Left colon (tissue), 2 donors: ENCODE measurements at places on chromosomes 13 and 19.
A peak's percentile ranks its signal among the peaks of the same experiment; 100 is the strongest.

DNA sequence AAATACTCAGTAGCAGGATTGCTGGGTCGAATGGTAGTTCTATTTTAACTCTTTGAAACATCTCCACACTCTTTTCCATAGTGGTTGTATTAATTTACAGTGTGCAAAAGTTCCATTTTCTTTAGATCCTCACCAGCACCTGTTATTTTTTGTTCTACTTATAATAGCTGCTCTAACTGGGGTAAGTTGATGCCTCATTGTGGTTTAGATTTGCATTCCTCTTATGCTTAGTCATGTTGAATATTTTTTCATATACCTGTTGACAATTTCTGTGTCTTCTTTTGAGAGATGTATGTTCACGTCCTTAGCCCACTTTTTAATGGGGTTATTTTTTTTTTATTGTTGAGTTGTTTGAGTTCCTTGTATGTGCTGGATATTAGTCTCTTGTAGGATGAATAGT is 144.6 kb downstream of the NBEA start:
- no peak for DNase-seq

GRCh38 chr19:18353378-18354005 is 13.1 kb downstream of the PGPEP1 start:
- no peak for DNase-seq

DNA sequence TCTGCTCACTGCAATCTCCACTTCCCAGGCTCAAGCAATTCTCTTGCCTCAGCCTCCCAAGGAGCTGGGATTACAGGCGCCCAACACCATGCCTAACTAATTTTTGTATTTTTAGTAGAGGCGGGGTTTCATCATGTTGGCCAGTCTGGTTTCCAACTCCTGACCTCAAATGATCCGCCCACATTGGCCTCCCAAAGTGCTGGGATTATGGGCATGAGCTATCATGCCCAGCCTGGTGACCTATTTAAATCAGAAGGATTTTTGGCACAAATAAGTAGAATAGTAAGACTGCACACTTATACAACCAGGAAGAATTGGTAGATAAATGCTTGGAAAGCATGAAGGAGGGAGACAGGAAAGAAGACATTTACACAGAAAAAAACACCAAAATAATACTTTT is 53.4 kb upstream of the AKAP11 start:
- no peak for DNase-seq

GRCh38 chr19:9620842-9621155 is 233 bp downstream of the ZNF561 start:
- DNase-seq: no peak

- peak; percentile 28 for DNase-seq
Observed at GRCh38 chr19:1255186-1256161, 7.1 kb downstream of the MIDN start.

DNA sequence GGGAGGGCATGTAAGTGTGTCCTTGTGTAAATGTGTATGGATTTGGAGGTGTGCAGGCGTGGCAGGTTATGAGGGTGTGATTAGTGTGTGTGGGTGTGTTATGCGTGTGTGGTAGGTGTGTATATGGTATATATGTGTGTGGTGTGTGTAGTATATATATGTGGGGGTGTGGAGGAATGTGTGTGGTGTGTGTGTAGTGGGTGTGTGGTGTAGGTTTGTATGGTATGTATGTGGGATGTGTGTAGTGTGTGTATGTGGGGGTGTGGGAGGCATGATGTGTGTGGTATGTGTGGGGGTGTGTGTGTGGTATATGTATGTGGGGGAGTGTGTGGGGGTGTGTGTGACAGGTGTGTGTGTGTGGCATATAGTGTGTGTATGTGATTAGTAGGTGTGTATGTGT is 104.2 kb downstream of the SLC7A1 start:
- no peak for DNase-seq

DNA sequence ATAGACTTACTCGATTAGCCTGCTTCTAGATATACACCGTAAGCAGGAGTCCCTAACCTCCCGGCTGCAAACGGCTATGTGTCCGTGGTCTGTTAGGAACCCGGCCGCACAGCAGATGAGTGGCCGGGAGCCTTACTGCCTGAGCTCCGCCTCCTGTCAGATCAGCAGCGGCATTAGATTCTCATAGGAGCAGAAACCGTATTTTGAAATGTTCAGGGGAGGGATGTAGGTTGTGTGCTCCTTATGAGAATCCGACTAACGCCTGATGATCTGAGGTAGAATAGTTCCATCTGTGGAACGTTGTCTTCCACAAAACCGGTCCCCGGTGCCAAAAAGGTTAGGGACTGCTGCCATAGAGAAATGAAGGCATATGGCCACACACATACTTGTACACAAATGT is 1491.9 kb downstream of the SLITRK5 start:
- no peak for DNase-seq

GRCh38 chr13:42612021-42612765 is 38.2 kb downstream of the TNFSF11 start:
- no peak for DNase-seq

GRCh38 chr19:3771000-3771905 is 775 bp downstream of the RAX2 start:
- no peak for DNase-seq

DNA sequence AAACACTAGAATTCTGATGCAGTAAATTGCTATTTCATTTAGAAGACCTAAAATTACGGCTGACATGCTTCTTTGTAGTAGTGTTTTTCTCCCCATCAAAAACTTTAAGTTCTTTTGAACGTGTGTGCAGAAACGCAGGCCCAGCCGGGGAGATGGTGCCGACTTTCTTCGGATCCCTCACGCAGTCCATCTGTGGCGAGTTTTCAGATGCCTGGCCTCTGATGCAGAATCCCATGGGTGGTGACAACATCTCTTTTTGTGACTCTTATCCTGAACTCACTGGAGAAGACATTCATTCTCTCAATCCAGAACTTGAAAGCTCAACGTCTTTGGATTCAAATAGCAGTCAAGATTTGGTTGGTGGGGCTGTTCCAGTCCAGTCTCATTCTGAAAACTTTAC is 98.3 kb downstream of the TNFRSF19 start:
- no peak for DNase-seq

DNA sequence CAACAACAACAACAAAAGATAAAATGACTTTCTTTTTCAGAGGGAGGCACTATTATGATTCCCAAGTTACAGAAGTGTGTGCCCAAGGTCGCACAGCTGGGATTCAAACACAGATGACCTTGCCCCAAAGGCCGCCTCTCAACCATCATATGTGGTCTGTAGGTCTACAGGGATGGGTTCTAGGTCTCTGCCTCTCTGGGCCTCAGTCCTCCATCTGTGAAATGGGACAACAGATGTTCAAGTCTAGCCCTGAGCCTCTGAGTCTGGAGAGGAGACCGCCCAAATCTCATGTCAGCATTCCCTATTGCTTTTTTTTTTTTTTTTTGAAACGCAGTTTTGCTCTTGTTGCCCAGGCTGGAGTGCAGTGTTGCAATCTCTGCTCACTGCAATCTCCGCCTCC is 4.9 kb downstream of the NPAS1 start:
- no peak for DNase-seq

GRCh38 chr19:10430505-10431253 is 10.3 kb downstream of the PDE4A start:
- DNase-seq: peak; percentile 78

DNA sequence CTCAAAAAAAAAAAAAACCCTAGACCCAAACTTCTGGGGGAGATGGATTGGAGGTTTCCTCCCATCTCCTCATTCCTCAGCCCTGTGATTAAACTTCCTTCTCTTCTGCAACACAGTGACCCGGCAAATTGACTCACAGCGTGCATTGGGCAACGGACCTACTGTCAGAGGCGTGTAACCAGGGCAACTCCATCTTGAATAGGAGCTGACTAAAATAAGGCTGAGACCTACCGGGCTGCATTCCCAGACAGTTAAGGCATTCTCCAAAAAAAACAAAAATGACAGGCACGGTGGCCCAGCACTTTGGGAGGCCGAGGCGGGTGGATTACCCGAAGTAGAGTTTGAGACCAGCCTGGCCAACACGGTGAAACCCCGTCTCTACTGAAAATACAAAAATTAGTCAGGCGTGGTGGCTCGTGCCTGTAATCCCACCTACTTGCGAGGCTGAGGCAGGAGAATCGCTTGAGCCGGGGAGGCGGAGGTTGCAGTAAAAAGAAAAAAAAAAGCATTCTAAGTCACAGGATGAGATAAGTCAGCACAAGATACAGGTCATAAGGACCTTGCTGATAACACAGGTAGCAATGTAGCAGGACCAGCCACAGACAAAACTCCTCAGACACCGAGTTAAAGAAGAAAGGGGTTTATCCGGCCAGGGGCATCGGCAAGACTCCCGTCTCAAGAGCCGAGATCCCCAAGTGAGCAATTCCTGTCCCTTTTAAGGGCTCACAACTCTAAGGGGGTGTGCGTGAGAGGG is 5.4 kb upstream of the NLRP7 start:
- DNase-seq: no peak

DNA sequence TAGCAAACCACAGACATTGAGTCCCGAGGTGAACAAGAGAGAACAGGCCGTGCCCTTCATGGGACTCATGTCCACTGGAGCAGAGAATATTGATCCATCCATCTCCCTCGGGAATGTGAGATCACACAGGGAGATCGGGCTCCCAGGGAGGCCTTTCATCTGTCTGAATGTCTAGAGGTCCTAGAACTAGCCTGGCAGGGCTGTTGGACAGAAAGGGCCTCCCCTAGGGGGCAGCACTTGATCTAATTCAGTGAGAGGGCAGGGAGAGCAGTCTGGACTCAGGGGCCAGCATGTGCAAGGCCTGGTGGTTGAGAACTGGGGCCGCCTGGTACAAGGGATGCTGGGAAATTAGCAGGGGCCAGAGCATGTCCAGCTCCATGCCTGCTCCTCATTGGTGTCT is 4.3 kb downstream of the RUVBL2 start:
- DNase-seq: peak; percentile 76

DNA sequence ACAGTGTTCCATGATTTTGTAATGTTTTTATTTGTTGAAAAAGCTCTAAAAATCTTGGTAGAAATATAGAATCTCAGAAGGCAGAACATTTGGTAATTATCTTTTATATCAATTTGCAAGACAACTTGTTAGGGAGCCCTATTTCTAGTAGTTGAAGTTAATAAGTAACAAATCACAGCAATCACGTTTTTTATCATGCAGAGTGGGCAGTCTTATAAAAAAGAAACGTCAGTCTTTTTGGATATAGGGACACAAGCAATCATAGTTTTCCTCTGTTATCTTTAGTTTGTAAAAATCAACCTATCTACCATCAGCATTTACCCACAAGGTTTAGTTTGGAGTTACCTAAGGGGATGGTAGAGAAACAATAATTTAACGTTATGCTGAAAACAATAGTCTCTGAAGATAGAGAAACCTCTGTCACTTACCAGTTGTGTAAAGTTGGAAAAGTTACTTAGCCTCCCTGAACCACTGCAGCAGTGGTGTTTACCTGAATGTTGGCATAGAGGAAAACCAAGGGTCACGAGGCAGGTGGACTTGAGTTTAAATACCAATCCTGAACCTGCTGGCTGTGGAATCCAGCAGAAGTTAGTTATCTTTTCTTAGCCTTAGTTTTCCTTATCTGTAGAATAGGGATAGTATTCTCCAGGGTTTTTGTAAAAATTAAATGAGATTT is 192.8 kb downstream of the GGACT start:
- DNase-seq: no peak

DNA sequence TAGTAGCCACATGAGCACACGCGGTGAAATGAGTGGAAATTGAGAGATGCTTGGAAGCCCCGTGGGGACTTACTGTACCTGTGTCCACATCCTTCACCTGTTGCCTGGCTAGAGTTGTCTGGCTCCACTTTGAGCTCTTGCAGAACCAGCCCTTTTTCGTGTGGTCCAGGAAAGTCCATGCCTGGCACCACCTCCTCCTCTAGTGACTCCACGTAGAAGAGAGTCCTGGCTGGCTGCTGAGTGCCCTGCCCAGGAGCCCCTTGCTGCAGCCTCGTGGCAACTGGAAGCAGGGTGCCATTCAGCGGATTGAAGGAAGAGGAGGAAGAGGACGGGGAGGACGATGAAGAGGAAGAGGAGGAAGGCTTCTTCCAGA is 515 bp upstream of the ATXN8OS start:
- no peak for DNase-seq

DNA sequence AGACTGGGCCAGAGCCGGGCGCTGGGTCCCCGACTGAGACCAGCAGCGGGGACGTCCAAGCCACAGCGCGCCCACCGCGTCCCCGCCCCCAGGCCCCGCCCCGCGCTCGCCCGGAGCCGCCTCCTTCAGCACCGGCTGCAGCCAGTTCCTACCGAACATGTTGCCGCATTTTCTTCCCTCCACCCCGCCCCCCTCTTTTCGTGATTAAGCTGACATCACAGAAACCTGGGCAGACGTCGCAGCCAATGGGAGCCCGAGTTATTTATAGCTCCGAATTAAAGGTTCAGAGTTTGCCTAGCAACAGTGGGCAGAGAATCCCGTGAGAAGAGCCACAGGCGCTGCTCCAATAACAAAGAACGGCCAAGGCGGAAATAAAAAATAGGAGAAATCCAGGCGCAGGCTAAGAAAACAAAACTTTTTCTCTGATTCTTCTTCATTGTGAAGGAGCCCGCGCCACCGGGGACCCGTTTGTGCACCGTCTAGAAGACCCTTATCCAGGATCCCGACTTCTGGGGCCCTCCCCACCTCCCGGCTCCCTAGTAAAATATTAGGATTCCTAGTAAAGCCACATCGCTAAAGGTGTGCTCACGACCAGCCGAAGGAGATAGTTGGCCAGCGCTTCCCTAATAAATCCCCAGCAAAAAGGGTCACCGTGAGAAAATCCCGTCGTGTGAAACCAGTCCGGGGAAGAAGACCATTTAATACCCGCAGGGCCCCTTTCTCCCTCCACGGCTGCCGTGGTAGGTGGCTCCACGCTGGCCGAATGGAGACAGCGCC is 61.7 kb downstream of the SERP2 start:
- peak; percentile 98 for DNase-seq

GRCh38 chr19:14402332-14403144 is 16.6 kb downstream of the DDX39A start:
- DNase-seq: no peak

DNA sequence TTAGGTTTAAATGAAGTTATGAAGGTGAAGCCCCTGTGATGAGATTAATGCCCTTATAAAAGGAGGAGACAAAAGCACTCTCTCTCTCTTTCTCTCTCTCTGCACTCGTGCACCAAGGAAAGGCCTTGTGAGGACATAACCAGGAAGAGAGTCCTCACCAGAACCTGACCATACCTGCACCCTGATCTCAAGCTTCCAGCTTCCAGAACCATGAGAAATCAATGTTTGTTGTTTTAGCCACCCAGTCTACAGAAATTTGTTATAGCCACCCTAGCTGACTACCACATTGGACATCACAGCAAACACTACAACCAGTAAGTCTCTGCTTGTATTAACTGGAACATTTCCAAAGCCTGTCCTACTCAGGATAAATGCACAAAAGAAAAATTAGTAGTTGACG is 34.7 kb upstream of the WDFY2 start:
- DNase-seq: no peak

GRCh38 chr13:97438856-97439595 is 5.1 kb downstream of the RAP2A start:
- DNase-seq: no peak

GRCh38 chr13:30022256-30022655 is 171.8 kb upstream of the UBL3 start:
- no peak for DNase-seq

- no peak for DNase-seq
Observed at GRCh38 chr13:84741253-84741652, 859.0 kb upstream of the SLITRK1 start.

- DNase-seq: no peak
Observed at GRCh38 chr19:7295912-7296536, 1.8 kb upstream of the INSR start.
